ENCODE measurements at places on chromosomes 13 and 19. TPM values are rescaled to one million over a fixed set of nuclear protein-coding genes. Genes with fewer than 3 reads are reported as not detected.

DNA sequence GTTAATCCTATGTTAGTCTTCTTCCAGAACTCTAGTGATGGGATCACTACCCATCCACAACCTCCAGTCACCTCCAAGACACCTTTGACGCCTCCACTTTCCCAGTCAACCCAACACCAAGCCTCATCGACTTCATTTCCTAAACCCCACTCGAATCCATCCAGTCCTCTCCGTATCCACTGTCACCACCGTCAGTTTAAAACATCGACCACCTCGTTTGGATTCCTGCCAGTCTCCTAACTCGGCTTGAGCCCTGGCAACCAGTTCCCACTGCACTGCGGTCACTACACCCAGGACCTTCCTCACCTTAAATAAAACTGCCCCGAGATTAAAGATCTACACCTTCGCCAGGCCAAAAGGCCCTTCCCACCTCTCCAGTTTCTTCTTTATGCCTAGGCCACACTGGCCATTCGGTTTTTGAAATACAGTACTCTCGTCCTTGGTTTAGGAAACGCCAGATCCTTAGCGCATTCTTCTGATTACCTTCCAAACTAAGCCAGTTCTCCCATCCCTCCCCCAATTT is 1.2 kb downstream of the MTIF3 start:
- peaks cover 14% of the 10 kb centered on the region for H3K27me3 ChIP-seq
- H3K27ac ChIP-seq = peak overlapping the region; percentile 89
- DNase-seq = no peak
- peak overlapping the region; percentile 86 for H3K4me3 ChIP-seq

DNA sequence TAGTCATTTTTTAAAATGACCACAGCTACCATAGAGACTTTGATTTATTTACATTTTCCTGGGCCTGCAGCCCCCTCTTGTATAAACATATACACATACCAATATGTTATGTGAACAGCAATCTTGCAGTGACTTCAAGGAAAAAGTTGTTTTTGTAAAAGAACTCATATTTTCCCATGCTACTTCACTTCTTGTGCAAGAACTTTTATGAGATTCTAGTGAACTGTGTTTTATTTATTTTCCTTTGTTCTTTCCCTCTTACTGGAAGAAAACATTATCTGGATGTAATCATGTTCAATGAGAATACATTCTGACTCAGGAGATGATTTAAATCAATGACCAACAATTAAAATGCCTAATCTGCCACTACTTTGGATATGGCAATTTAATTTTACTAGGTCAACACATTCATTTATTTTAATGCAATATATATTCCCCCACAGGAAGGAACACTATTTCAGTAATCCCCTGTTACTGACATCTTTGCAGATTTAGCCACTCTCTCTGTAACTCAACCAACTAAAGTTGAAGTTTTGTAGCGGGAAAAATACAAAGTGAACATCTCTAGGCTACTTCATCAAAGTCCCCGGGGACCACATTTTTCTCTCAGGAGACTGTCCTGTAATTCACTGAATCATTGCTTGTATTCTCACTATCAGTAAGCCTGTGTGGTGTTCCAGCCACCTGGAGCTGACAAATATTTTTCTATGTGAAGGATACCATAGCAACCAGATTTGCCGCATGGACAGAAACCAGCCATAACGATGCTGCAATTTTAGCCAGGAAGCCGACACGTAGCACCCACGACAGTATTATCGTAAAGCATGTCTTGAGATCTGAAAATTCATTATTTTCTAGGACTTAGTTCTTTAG is 90.5 kb downstream of the STARD13 start:
- H3K36me3 ChIP-seq = peaks cover 10% of the 10 kb centered on the region
- H3K4me1 ChIP-seq = peaks cover 87% of the 10 kb centered on the region
- no peaks in the 10 kb centered on the region for H3K27me3 ChIP-seq
- H3K4me3 ChIP-seq = peak overlapping the region; percentile 69
- peak; percentile 88 for DNase-seq

The KIR3DL1 gene
- not detected for total RNA-seq

DNA sequence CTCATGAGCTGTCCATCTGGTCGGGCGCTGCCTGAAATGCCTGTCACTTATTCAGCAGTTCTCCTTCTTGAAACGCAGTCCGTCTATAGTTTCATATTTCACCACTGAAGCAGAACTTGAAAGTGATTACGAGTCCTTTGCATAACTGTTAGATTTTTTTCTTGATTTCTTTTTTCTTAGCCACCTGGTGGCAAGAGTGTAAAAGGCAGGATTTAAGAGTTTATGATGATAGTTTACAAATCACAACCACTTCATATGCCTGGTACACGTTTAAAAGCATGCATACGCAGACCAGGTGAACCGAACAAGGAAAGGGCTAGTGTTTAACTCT is 45.8 kb downstream of the GGACT start:
- H3K27me3 ChIP-seq = no peaks in the 10 kb centered on the region
- no peak overlapping the region for H3K4me3 ChIP-seq
- peaks cover 7% of the 10 kb centered on the region for H3K36me3 ChIP-seq
- peaks cover 56% of the 10 kb centered on the region for H3K4me1 ChIP-seq
- DNase-seq = no peak
- H3K27ac ChIP-seq = peak overlapping the region; percentile 45

The CAMSAP3 gene
- total RNA-seq = 0.57 TPM

- H3K4me3 ChIP-seq = no peak overlapping the region
- H3K4me1 ChIP-seq = peaks cover 21% of the 10 kb centered on the region
- H3K27ac ChIP-seq = no peak overlapping the region
- H3K27me3 ChIP-seq = no peaks in the 10 kb centered on the region
Measured at GRCh38 chr13:30334663-30335386, 27.5 kb upstream of the KATNAL1 start.

DNA sequence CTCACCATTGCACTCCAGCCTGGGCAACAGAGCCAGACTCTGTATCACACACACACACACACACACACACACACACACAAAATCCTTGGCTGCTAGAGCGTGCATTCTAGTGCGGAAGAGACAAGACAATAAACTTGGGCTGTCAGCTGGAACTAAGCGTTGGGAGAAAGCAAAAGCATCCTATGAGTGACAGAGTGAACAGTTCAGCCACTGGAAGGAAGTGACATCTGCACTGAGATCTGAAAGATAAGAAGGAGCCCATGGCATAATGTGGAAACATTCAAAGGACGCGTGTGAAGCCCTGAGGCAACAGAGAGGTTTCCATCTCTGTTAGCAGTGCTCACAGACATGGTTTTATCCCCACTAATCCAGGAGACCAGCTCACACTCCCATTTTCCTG is 3.5 kb upstream of the SLC1A5 start:
- no peak overlapping the region for H3K4me3 ChIP-seq
- peaks cover 33% of the 10 kb centered on the region for H3K4me1 ChIP-seq
- H3K27ac ChIP-seq = no peak overlapping the region
- H3K27me3 ChIP-seq = no peaks in the 10 kb centered on the region
- H3K36me3 ChIP-seq = peaks cover 2% of the 10 kb centered on the region
- DNase-seq = no peak

GRCh38 chr19:51551673-51552432 is 19.2 kb upstream of the ZNF175 start:
- no peaks in the 10 kb centered on the region for H3K4me1 ChIP-seq
- no peaks in the 10 kb centered on the region for H3K36me3 ChIP-seq
- DNase-seq = no peak
- no peak overlapping the region for H3K27ac ChIP-seq

The PODNL1 gene
- total RNA-seq = 2.4 TPM

The CERS4 gene
- total RNA-seq = 16.7 TPM

The TMEM145 gene
- total RNA-seq = 0.21 TPM

- H3K4me3 ChIP-seq = peak overlapping the region; percentile 81
- H3K36me3 ChIP-seq = no peaks in the 10 kb centered on the region
Measured at GRCh38 chr19:56120371-56121179, 520 bp downstream of the ZNF787 start.

Measured in osteocyte (in vitro differentiated cells).